ENCODE measurements at places on chromosomes 1 and 21.
A peak's percentile ranks its signal among the peaks of the same experiment; 100 is the strongest.

DNA sequence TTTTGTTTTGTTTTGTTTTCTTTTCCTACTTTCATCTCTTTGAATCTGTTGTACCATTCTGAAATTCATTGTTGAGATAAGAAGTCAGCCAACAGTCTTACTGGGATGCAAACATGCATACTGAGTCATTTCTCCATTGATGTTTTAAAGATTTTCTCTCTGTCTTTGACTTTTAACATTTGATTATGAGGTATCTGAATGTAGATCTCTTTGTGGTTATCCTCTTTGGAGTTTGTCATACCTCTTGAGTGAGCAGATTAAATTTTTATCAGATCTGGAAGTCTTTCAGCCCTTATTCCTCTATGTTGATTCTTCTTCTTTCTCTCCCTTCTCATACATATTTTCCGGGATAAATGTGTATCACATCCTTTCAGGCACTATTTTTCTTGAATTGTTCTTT lies 406.9 kb upstream of the NCAM2 start:
- no peak for DNase-seq

DNA sequence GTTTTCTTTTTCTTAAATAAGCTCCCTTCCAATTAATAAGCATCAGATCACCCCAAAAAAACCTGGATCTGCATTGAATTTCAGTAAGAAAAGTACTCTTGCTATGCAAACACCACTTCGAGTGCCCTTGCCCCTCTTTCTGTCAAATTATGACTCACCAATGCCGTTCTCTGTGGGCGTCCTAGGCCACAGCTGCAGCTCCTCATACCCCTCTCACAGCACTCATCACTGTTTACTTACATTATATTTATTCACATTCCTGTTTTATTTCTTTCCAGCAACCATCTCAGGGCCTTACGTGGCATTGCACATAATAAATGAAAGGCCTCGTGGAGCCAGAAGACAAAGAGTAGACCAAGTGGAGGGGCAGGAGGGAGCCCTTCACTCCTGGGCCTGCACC lies 99.1 kb upstream of the CTTNBP2NL start:
- DNase-seq: peak; percentile 3

DNA sequence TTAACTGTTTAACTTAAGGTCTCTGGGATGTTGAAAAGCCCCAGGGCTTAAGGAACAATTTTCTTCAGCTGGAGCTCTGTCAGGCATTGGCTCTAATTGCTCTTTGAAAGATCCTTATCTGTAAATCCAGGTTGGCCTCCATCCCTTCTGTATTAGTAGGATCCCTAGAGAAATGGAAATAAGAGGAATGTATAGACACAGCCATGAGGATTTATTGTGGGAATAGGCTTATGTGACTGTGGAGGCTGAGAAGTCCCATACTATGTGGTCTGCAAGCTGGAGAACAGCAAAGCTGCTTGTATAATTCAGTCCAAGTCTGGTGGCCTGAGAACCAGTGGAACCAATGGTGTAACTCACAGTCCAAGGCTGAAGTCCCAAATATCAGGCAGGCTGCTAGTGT lies 47.6 kb upstream of the VAV3 start:
- no peak for DNase-seq

DNA sequence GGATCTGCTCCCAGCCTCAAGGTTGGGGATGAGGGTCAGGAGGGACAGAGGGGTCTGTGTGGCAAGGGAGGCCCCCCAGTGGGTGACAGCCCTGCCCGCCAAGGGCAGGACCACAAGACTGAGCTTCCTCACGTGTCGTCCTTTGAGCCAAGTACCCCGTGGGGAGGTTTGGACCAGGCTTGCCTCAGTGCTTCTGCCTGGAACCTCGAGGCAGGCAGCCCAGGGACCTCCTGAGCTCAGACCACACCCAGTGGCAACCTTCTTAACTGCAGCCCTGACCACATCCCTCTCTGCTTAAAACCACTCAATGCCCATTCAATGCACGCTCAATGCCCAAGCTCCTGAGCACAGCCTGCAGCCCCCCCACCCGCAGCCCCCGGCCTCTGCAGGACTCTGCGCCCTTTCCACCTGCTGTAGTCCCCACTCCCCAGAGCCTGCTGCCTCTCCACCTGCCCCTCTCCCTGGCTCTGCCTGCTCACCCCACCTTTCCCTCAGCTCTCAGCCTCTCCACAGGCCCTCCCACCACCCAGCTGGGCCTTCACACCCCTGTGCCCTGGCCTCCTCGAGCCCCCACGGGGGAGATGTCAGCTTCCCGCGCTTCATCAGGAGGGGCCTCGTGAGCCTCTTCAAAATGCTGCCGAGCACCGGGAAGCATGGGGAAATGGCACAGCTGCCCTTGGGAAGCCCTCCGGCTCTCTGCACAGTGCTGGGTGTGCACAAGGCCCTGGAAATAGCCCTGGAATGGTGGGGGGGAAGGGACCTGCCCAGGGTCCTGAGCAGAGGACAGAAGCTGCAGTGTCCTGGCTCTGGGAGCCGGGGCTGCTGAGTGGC lies 129.3 kb upstream of the VAMP3 start:
- no peak for DNase-seq

DNA sequence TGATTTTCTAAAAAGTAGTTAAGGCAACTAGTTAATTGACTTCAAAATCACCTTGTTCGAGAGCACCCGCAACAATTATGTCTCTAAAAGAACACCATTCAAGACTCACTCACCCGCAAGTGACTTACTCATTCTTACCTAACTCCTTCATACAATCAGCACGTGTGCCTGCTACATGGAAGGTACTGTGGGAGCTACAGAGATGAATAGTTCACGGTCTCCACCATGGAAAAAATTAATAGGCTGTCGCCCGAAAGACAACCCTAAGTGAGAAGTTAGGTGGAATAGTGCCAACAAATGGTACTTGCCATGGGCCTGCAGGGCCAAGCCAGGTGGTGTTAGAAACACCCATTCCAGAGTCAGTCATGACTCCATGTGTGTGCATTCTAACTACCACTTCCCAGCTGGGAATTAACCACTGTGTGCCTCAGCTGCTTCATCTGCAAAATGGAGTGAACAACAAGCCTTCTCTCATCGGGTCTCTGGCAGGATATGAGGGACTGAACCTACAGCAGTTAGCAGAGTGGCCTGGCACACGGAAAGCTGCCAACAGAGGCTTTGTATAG lies 7.1 kb downstream of the SSBP3 start:
- no peak for DNase-seq

GRCh38 chr21:42063571-42064521 lies 7.3 kb upstream of the UMODL1 start:
- DNase-seq: no peak

GRCh38 chr1:95139039-95139438 lies 21.9 kb downstream of the TLCD4 start:
- no peak for DNase-seq

- no peak for DNase-seq
Measured at GRCh38 chr1:10105484-10105883, 72.7 kb downstream of the UBE4B start.

- peak; percentile 88 for DNase-seq
Measured at GRCh38 chr1:11645670-11646265, 8.5 kb downstream of the FBXO2 start.

- no peak for DNase-seq
Measured at GRCh38 chr1:229693129-229693900, 67.3 kb downstream of the URB2 start.

DNA sequence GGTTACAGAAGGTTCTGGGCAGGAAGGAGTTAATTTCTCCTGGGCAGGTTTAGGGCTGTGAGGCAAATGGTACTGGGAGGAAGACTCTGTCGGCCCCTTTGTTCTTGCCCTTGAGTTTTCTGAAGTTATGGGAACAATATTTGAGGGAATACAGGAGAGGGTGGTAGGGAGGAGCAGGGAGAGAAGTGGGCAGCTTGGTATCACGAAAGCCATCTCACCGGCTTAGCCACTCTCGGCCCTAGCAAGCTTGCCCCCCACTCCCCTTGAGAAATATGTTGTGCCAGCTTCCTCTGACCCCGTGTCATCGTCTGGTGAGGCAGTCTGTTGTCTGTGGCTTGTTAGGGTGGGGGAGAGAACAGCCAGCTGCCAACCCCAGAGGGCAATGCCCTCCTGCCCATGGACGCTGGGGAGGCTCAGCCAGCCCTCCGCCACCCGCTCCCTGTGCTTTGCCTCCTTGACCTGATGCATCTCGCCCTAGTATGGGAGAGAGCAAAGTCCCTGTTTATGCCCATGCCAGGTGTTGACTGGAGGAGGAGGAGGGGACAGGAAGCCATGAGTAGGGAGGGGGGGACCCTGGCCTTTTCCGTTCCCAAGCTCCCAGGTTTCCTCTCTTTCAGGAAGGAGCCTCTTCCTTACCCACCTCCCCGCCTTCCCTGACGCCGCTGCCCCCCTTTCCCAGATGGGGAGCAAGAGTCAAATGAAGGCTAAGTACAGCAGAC lies 1.2 kb downstream of the EFNA1 start:
- no peak for DNase-seq

DNA sequence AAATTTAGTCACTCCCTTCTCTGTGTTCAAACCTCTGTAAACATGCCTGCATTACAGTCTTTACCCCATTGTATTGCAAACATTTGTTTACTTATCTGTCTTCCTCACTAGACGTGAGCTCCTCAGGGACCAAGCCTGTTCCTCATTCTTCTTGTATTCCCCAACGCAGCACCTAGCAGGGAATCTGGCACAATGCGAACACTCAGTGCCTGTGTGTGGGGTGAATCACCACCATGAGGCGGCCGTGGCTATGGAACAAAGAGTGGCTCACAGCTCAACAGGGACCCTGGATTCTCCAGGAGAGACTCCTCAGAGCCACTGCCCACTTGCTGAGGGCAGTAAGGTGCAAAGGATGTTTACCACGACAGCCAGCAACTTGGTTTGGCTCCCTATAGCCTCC lies 95.9 kb downstream of the DDX20 start:
- no peak for DNase-seq

DNA sequence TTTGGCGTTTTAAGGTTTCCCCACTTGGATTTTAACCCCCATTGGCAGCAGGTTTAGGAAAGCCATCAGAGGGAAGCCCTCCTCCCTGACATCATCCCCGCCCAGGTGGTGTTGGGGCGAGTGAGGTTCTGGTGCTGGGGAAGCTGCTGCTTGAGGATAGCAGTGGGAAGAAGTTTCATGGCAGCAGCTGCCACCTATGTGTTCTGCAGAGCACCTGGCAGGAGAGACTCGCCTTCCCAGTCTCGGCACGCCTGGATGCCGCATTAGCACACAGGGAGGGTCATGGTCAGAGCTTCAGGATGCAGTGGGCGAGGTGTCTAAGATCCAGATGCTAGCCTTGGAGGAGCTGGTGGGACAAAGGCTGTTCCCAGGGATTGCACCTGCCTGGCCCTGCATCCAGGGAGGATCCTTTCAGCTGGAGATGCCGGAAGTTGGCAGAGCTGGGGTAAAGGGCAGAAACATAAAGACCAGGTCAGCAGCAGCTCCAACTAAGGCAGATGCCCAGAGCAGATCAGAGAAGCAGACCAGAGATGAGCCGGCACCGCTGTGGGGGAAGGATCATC lies 33.9 kb downstream of the ABCG1 start:
- DNase-seq: no peak

DNA sequence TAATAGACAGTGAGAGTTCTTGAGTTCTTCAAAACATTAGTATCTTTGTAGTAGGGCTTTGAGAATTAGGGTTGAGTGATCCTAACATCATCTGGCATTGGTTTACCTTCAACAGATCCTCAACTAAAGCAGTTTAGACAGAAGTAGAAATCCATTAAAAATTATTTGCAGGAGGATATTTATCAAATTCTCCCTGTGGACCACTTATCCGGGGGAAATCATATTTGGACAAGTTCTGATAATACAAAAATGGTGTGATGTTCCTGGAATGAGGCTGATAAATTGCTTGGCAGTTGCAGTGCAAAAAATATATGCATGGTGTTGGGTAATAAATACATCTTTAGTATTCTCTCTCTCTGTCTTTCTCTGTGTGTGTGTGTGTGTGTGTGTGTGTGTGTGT lies 115.1 kb upstream of the CHODL start:
- no peak for DNase-seq

- DNase-seq: peak; percentile 88
Measured at GRCh38 chr1:201447903-201448871, 20.8 kb downstream of the PHLDA3 start.

DNA sequence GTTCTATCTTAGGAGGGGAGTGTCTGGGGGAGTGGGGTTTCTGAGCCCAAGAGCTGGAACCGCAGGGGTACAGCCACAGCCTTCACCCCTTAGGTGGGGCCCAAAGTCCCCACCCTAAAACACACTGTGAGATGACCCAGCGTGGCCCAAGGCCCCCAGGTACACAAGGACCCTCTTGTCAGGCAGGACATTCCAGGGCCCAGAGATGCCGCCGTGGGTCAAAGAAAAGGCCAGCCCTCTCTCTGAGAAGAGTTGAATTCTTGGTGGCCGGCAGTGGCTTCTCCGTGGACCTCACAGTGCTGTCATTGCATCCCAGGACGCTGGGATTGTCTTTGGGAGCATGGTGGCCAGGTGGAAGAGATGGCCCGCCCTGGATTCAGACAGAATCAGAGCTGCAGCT lies 176.3 kb upstream of the C1orf174 start:
- no peak for DNase-seq

DNA sequence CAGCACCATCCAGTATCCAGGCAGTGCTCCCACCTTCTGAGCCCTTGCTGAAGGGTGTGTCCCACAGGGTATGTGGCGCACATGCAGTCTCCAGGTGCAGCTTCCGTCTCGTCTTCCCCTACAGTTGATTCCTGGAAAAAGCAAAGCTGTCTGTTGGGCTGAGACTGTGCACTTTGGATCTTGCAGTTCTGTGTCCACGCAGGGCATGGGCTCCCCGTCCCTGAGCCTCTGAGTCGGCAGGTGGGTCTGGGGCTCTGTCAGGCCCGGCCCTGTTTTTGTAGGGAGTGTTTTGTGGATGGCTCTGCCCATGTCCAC lies 32.8 kb downstream of the SNAP47 start:
- DNase-seq: no peak
